ENCODE measurements at places on chromosomes 16 and 17. TPM values are rescaled to one million over a fixed set of nuclear protein-coding genes. Genes with fewer than 3 reads are reported as not detected.

- no peak for DNase-seq
Measured at GRCh38 chr17:64540118-64540776, 33.5 kb downstream of the CEP95 start.

- DNase-seq, result no peak
Measured at GRCh38 chr17:37506678-37507077, 17.0 kb downstream of the DUSP14 start.

- peak; percentile 62 for DNase-seq
Measured at GRCh38 chr16:4404247-4404966, 12.0 kb downstream of the CORO7 start.

DNA sequence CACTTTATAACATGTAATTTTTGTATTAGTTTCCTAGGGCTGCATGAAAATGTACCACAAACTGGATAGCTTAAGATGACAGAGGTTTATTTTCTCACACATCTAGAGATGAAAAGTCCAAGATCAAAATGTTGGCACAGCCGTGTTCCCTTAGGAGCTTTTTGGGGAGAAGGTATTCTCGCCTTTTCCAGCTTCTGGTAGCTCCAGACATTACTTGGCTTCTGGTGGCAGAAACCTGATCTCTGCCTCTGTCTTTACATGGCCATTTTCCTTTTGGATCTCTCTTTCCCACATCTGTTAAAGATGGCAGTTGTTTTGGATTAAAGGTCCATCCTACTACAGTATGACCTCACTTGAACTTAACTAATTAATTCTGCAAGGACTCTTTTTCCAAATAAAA lies 885.7 kb upstream of the CDH8 start:
- no peak for DNase-seq

DNA sequence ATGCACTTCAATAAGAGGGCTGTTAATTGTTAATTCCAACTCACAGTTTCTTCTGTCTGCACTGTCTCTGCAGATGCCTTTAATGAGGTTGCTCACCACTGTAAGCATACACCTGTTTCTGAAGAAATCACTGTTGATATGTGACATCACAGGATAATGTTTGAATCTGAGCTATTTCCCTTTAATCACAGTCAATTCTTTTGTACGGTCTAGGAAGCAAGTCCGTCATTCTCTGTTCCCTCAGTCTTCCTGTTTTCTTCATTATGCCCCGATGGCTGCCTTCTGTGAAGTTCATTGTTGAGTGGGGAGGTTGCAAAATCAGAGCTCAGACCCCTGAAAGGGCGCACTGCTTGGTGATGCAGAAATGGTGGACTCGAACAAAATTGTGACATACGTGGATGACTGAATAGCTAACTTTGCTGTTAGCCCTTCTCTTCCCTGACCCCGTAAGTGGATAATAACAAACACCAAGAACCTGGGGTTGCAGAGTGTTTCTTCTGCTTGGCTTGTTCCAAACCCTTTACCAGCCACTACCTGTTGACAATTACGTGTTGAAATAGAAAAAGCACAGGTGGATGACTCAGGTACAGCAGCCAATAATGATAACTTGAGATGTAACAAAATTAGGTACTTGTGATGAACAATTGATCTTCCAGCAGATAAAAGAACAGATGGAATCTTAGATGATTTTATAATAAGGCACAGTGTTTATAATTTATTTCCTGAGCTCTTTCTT lies 71.9 kb upstream of the AXIN2 start:
- DNase-seq, result no peak

Gene MTHFSD
- 7.8 TPM for total RNA-seq

Gene DOC2B
- total RNA-seq, result 0.19 TPM

- no peak for DNase-seq
Measured at GRCh38 chr16:66036184-66036583, 330.3 kb upstream of the CDH5 start.

Gene USP31
- 1.6 TPM for total RNA-seq

Gene NPW
- not detected for total RNA-seq

- DNase-seq, result peak; percentile 62
Measured at GRCh38 chr16:57802341-57803133, at the start of gene KIFC3. KIFC3 (minus strand) TSS chr16:57802491; CDS start chr16:57798243, 4,248 bp downstream.

GRCh38 chr16:65672960-65673359 lies 551.1 kb upstream of the CDH11 start:
- DNase-seq, result no peak

- DNase-seq, result no peak
Measured at GRCh38 chr17:76164331-76164730, 23.3 kb upstream of the FOXJ1 start.

DNA sequence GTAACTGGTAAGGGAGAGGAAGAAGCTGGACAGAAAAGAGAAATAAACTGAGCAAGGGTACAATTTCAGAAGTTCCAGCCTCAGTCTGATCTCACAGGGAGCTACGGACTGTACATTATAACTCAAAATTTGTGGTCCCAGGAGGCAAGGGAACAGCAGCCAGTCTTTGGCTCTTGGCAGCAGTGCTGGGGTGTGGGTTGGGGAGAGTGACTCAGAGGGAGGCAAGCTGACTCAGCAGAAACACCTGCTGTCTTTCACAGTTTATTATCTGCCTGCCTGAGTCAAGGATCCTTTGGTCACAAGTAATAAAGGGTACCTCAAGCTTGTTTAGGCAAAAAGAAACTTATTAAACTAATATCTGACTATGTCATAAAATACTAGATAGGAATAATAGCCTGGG lies 73.5 kb upstream of the KIF2B start:
- no peak for DNase-seq

DNA sequence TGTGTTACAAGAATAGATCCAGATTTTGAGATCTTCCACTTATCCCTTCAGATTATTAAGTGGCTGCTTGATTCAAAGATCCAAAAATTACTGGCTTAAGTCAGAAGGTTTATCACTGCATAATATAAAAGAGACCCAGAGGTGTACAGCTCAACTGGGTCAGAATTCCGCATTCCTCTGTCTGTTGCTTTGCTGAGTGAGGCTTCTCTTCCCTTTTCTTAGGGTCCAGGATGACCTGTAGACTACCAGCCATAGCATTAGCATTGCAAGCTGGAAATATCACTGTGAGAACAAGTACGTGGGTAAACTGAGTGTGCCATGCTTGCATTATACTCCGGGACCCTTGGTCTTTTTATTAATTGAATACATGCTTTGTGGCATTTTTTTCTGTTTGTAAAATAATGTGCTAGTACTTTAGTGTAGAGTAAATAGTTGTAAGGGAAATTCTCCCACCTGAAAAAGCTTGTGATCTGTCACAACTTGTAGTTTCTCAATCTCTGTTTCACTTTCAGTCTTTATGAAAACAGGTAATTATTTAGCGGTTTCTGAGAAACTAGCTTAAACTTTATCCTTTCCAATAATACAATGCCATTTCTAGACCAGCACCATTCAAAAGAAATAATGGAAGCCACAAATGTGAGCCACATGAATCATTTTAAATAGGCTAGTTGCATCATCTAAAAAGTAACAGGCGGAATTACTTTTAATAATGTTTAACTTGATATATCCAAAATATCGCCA lies 61.6 kb downstream of the TNRC6C start:
- no peak for DNase-seq

DNA sequence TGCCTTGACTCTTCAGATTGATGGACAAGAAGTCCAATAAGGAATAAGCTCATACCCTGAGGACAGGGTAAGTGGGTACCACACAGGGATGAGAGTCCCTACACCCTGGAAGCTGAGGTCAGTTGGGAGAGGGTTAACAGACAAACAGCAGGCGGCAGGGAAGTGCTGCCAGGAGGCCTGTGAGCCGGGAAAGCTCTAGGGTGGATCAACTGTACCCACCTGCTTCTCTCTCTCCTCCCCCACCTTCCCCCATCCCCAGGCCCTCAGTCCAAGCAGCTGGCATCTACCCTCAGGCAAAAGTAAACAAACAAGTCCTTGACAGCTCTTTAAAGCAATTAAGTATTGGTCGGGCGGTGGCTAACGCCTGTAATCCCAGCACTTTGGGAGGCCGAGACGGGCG lies 20.7 kb upstream of the MYLK3 start:
- no peak for DNase-seq

DNA sequence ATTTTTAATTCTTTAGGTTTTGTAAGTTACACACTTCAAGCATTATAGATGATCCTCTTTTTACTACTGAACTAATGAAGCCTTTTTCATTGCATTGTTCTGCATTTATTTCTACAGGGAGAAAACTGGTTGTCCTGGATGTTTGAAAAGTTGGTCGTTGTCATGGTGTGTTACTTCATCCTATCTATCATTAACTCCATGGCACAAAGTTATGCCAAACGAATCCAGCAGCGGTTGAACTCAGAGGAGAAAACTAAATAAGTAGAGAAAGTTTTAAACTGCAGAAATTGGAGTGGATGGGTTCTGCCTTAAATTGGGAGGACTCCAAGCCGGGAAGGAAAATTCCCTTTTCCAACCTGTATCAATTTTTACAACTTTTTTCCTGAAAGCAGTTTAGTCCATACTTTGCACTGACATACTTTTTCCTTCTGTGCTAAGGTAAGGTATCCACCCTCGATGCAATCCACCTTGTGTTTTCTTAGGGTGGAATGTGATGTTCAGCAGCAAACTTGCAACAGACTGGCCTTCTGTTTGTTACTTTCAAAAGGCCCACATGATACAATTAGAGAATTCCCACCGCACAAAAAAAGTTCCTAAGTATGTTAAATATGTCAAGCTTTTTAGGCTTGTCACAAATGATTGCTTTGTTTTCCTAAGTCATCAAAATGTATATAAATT lies 53.0 kb downstream of the TUBD1 start:
- no peak for DNase-seq

Gene RFWD3
- total RNA-seq, result 49.7 TPM

DNA sequence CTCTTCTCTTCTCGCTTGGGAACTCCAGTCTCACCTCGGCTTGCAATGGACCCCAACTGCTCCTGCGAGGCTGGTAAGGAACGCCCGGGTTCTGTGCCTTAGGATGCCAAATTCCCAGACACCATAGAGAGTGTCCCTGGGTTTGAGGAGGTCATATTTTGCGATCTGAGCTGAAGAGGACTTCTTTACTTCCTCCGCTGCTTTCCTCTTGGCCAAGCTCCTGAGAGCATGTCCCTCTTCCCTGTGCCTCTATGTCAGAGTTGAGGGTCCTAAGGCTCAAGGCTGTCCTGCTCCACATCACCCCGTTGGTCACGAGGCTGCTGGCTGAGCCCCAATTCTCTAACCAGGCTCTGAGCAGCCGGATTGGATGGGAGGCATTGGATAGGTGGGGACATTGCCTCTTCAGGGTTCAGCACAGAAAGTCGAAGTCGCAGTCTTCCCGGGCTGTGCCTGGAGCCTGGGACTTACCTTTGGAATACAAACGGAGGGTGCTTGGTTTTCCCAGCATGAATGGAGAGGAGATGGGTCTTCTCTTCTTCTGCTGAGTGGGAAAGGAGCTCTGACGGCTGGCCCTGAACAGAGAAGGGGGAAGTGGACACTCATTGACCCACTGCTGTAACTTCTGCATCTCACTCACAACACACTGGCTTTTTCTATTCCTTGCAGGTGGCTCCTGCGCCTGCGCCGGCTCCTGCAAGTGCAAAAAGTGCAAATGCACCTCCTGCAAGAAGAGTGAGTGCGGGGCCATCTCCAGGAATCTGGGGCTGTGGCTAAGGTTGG lies 416 bp downstream of the MT1H start:
- no peak for DNase-seq

DNA sequence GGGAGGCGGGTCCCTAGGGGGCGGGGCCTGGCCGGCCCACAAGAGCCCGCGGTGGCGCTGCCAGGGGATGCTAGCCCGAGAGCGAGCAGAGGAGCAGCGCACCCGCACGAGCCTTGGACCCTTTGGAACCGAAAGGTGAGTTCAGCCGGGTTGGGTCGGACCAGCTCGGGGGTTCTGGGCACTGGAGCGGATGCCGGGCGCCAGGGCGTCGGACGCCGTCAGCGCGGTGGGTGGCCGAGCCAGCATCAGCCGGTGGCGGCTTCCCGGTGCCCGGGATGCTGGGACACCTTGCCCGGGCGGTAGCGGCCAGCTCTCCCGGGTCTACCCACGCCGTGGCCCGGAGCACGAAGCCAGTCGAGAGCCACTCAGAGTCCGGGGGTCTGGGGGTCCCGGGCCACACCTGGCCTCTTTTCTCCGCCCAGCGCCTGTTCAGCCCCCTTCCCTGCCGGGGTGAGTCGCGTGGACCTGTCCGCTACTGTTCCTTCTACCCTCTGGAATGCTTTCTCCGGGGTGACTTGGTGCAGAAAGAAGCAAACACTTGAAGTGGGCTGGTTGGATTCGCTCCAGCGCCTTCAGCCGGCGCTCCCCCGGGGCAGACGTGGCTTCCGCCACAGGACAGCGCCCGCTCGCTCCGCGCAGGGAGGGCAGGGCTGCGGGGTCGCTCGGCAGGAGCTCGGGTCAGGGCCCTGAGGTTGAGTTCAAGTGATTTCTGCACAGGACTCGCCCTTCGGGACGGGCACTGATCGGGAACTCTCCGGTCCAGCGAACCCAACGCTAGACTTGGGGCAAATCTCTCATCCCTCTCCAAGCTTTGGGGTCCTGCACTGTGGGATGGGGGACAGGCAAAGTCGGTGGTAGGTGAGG lies at the start of gene SCNN1G:
TSS of gene SCNN1G (plus strand) at position 67 of the 864 bp plus-strand sequence. CDS start 3,527 bp downstream, outside the sequence.
- DNase-seq, result no peak

- DNase-seq, result no peak
Measured at GRCh38 chr17:44280392-44280937, 12.5 kb upstream of the SLC4A1 start.

Data from CD8-positive, alpha-beta T cell (primary cell).